ENCODE measurements at places on chromosomes 11 and 22.

GRCh38 chr11:80542704-80543103 lies 1101.9 kb upstream of the TENM4 start:
- no peak for DNase-seq

- no peak for DNase-seq
These were observed 46.0 kb downstream of the RPL27A start for GRCh38 chr11:8728563-8728962.

DNA sequence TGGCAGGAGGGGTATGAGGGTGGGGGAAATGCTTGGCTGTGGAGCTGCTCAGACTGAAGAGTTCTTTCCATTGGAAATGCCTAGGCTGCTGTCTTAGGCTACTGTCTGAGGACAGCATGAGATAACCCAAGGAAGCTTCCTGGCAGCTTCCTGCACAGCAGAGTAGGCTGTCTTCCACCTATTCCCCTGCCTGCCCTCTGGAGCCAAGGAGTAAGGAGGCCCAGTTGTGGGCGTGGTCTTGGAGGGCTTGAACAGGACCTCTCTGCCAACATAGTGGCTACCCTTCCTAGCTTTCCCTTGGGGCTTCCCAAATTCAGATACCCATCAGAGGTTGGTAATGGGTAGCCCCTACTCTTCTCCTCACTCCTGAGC lies 25.9 kb downstream of the PHLDB1 start:
- no peak for DNase-seq

DNA sequence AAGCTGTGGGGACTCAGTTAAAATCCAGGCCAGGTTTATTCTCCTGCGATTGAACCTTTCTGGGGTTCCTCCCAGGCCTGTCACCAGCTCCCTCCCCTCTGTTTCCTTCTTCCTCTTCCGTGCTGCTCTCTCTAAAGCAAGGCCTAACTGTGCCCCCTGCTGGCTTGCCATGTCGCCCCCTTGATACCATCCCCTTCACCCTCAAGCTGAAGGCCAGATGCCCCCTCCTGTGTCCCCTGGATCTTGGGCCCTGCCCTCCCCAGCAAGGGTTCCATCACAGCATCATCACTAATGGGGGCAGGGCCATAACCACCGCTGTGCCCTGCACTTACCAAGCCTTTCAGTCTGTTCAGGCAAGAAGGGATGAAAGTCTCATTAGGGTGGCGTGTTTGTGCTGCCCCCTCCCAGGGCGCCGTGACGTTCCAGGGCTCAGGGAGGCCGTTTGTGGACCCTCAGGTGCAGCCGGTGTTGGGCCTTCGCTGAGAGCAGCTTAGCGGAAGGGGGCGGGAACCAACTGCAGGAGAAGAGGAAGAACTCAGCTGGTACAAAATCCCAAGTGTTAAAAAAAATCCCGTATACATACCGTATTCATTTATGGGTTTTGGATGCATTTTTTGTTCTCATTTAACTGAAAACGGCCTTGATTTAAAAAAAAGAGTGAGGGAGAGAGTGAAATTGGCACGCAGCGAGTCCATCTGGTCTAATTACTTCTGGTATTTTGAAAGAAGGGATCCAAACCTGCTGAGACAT lies 69.9 kb downstream of the MPPED1 start:
- DNase-seq = no peak

- no peak for DNase-seq
These were observed 185.3 kb upstream of the C11orf87 start for GRCh38 chr11:109236696-109237095.

DNA sequence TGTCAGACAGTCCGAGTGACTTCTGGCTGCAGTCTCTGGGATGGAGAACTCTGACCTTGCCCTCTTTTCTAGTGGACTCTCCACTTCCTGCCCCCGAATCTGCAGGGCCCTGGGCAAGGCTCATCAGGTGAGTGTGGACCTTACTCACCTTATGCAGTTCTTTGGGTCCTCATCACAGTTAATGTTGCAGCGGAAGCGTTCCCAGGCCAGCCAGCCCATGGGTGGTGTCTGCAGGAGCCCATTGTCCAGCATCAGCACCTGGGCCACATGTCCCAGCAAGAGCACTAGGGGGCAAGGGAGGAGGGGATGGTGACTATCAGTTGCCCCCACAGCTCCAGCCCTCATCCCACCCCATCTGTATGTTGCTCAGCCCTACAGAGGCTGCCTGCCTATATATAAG lies 2.3 kb downstream of the NAGA start:
- DNase-seq = no peak

GRCh38 chr11:69161117-69161407 lies 5.3 kb downstream of the SMIM38 start:
- no peak for DNase-seq

- DNase-seq = no peak
These were observed 130.8 kb downstream of the GRIK4 start for GRCh38 chr11:120642196-120642894.

GRCh38 chr11:4071914-4072313 lies 22.7 kb upstream of the RRM1 start:
- DNase-seq = no peak

DNA sequence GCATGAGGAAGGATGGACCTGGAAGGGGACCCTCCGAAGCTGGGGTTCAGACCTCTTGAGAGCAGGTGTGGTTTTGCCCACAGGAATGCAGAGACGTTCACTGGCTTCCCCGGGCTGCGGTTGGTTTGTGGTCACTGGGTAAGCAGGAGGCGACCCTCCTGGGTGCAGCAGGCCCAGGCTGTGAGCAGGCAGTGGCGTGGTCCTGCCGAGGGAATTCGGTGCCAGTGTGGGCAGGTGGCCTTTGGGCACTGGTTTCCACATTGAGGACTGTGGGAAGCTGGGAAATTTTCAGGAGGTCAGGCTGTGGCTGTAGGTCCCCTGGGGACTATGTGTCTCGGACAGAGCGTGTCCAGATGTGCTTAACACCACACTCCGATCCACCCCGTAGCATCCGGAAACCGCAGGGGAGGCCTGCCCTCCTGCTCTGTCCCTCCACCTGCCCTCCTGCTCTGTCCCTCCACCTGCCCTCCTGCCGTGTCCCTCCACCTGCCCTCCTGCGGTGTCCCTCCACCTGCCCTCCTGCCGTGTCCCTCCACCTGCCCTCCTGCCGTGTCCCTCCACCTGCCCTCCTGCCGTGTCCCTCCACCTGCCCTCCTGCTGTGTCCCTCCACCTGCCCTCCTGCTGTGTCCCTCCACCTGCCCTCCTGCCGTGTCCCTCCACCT lies 27.5 kb downstream of the TPCN2 start:
- no peak for DNase-seq

GRCh38 chr11:41284354-41284753 lies 175.1 kb downstream of the LRRC4C start:
- DNase-seq = no peak

Data from sigmoid colon (tissue), 7 donors.